Placental epithelial cell (primary cell): ENCODE measurements at places on chromosomes 2 and 18. TPM values are rescaled to one million over a fixed set of nuclear protein-coding genes. Genes with fewer than 3 reads are reported as not detected.

Gene FSHR
- 0.39 TPM in 1 of 2 replicates, not detected in the other for total RNA-seq

Gene NCKAP1
- total RNA-seq = 112 and 207 TPM in 2 replicates

Gene SMYD5
- 17.7 and 18.3 TPM in 2 replicates for total RNA-seq

Gene EMILIN1
- total RNA-seq = 5.2 and 24.7 TPM in 2 replicates

Gene FAM237A
- total RNA-seq = not detected in 2 replicates

Gene UGT1A8
- total RNA-seq = not detected in 2 replicates

Gene DHRS9
- under 0.01 TPM in 1 of 2 replicates, not detected in the other for total RNA-seq

Gene SF3B1
- total RNA-seq = 272 and 273 TPM in 2 replicates

Gene TOGARAM2
- total RNA-seq = under 0.01 TPM in 1 of 2 replicates, not detected in the other

Gene ALPG
- total RNA-seq = under 0.01 TPM in 1 of 2 replicates, not detected in the other

Gene CCNT2
- total RNA-seq = 25.9 and 34.6 TPM in 2 replicates

Gene CNDP1
- not detected in 2 replicates for total RNA-seq
